EH (cell line): ENCODE measurements at places on chromosomes 11 and 22.

GRCh38 chr11:43632181-43632580, 48.4 kb upstream of the HSD17B12 start:
- peak; percentile 60 for DNase-seq

DNA sequence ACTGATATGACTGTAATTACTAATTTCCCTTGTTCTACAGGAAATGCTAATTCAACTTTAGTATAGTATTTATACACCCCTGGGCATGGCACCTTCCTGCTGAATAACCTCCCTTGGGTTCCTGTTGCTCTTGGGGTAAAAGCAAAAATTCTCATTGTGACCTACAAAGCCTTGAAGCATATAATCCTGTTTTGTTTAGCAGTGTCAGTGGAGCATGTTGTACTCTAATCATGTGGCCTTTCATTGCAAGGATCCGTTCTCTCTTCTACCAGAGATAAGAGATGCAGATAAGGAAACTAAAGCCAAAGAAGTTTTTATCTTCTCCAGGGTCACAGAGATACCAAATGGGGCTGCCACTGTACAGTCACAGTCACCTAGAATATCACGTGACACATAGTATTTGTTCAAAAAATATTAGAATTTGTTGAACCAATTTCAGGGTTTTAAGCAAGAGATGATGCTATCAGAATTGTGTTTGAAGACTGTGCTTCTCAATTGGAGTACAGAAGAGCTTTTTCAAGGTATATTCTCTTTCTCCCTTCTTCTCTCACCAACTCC, 25.1 kb downstream of the CSRP3 start:
- no peak for DNase-seq

- DNase-seq = no peak
These were observed 16.3 kb downstream of the MYO7A start for GRCh38 chr11:77144196-77144856.

GRCh38 chr11:71252269-71252769, at the start of gene SHANK2:
Gene SHANK2, minus strand, starts transcription at chr11:71252577. Its CDS starts 105,251 bp downstream, at chr11:71147326.
- no peak for DNase-seq

- DNase-seq = no peak
These were observed at the start of gene SLC5A12 for GRCh38 chr11:26721948-26722475. Gene SLC5A12, minus strand, starts transcription at chr11:26722060. Its CDS starts 346 bp downstream, at chr11:26721714.

- DNase-seq = no peak
These were observed 36.2 kb downstream of the SBF1 start for GRCh38 chr22:50438305-50439275.

GRCh38 chr11:20415432-20415831, 27.9 kb downstream of the PRMT3 start:
- no peak for DNase-seq
